ENCODE measurements at places on chromosomes 4 and X.

GRCh38 chr4:21872101-21872500 lies 76.5 kb downstream of the KCNIP4 start:
- DNase-seq = no peak

DNA sequence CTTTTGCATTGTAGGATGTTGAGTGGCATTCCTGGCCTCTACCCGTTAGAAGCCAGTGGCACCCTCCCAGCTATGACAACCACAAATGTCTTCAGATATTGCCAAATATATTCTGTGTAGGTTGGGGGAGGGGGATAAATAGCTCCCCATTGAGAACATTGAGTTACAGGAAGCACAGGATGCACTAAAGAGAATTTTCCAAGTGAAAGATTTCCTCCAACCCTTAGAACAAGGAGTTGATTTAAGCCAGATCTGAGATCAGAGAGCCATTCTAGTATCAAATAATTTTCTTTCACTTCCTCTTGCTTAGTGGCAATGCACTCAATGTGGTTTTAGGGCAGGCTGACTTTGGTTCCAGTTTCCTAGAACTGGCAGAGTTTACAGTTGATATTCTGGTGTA lies 436.6 kb downstream of the C4orf33 start:
- DNase-seq = no peak

DNA sequence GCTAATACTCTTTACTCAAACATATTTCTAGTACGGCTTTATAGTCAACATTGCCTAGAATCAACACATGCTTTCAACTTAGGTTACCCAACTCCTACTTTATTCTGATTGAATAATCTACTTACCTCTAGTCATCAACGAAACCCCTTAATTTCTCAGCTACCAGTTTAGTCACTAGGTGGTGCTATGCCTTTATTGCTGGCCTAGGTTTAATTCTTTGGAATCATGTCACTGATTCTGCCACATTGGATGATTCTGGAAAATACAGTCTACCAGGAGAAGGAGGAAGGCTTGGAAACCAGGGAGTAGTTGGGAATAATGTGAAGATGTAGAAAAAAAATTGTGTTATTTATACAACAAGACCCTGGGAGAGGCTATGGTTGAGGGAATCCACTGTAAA lies 167.7 kb downstream of the DCAF12L2 start:
- no peak for DNase-seq

DNA sequence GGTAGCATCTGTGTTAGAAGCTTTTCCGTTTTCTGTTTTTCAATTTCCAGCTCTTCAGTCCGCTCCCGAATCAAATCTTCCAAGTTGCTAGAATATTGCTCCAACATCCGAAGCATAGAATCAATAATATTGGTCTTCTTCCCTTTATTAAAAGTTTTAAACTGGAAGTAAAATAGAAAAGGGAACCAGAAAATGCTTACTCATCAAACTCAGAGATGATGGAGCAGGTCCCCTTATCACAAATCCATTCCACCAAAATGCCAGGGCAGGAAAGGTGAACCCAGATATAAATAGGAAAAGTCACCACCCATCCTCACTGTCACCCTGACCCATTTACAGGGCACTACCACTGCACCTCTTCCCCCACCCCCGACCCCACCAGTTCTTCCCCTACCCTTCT lies 89.0 kb downstream of the GUCY2F start:
- DNase-seq = no peak

DNA sequence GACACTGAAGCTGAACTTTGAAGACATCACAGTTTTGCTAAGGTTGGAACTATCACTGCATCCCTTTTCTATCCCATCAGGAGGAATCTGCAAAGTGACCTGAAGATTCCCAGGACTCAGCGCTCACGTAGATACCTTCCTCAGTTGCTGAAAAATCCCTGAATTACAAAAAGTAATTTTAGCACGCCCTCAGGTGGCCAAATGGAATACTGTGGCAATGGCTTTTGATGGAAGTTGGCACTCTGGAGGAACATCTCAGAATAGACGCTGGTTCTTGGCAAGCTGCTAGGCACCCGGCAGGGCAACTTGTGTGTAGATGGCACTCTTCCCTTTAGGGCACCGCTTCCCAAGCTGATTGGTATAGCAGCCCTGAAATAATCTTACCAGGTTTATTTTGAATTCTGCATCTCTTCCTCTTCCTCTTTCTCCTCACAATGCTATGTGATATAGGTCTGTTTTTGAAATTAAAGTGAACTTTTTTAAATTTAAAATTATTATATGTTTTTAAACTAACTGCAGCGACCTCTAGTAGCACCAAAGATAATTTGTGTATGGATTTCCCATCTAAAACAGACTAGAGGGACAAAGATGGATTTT lies 16.3 kb upstream of the ESX1 start:
- peak; percentile 3 for DNase-seq

GRCh38 chr4:149465955-149466354 lies 349.7 kb downstream of the IQCM start:
- no peak for DNase-seq

All from CD4-positive, alpha-beta T cell treated with Interleukin-12 subunit alpha and Interleukin-12 subunit beta, for 1 hour (primary cell).